ENCODE measurements at places on chromosomes 1 and 21.

- DNase-seq: no peak
Observed at GRCh38 chr1:227855687-227856086, 40.2 kb downstream of the PRSS38 start.

DNA sequence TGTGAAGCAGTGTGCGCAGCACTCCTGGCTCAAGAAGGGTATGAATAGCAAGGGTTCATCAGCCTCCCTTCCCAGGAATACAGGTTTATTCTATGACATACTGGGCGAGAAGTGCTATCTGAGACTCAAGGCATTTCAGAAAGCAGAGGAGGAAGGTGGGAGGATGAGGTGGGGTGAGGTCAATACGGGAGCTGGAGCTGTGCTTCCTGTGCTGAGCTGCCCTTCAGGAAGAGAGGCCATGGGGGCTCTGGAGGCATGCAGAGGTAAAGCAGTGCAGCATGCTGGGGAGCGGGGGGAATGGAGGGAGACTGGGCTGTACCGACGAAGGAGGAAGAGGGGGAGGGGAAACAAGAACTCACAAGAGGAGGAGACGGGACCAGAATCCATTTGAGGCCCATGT, 717.6 kb downstream of the PTPRU start:
- DNase-seq: no peak

GRCh38 chr21:38848187-38848609, 42.5 kb downstream of the ETS2 start:
- no peak for DNase-seq

DNA sequence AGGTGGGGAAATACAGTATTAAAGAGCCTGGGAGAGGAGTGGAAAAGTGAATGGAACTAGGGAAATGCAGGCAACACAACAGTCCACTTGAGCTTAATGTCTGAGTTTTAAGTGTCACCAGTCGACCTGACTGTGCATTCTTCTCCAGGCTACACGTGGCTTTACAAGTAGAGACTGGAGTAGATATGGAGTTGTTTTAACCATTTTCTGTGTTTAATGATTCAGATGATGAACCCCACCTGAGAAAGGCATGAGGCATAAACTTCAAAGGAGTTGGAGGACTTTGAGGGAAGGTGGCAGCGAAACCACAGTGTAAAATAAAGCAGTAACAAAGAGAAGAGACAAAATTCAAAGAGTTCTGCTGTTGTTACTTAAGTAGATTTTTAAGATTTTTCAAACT, 12.6 kb downstream of the FUBP1 start:
- no peak for DNase-seq

GRCh38 chr1:56068210-56068609, 511.2 kb downstream of the PLPP3 start:
- DNase-seq: no peak

DNA sequence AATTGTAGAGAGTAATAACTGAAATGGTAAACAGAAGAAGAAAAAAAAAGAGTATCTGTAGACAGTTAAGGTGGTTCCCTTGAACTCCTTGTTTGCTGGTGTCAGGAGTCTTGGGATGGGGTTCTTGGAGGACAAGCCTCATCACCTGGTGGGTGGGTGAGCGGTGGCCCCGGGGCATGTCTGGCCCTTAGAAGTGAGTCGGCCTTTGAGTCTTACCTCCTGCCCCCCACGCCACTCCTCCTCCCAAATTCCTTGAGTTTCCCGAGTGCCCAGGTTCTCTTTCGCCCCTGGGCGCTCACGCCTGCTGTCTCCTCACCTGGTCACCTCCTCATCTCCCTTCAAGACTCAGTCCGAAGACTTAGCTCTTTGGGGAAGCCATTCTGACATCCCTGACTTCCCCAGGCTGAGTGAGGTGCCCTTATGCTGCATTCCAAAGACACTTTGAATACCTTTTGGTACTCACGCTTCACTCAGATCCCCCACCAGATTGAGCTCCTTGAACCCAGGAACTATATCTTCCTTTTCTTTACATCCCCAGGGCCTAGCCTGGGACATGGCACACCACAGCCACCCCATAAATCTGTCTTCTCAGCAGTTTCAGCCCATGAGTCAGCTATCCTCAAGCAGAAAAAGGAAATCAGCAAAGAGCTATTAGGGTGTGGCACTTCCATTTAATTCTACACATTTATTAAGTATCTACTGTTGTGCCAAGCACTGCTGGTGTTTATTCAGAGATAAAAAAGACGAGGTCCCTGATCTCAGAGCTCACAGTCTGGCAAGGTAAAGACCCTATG, 13.5 kb upstream of the IKBKE start:
- no peak for DNase-seq

GRCh38 chr1:222663431-222663934, 45.6 kb downstream of the MIA3 start:
- DNase-seq: no peak

DNA sequence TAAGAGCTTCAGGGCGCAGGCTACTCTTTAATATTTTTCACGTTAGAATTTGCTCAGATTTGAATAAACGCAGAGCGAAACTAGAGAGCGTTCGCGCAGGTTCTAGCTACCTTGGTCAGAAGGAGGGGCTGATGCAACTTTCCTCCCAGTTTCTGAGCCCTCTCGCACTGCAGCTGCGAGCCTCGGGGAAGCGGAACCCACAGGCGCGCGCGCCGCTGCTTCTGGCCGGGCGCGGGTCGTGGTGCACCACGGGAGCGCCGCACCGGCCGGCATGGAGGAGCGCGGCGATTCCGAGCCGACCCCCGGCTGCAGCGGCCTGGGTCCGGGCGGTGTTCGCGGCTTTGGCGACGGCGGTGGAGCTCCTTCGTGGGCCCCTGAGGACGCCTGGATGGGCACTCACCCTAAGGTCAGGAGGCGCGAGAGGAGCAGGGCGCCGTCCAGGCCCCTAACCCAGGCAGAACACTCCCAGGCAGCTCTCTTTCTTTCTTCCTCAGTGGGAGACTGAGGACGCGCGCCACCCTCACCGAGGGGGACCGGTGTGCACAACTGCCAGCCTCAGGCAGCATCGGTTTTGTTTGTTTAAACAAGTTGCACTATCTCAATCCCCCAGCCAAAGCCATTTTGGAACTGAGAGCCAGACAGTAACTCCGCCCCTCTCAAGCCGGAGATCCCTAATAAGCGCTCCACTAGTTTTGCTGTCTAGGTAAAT, at the start of gene TSEN15:
TSS of gene TSEN15 (plus strand) at position 246 of the 709 bp plus-strand sequence. CDS start at position 272, 26 bp downstream.
- peak; percentile 75 for DNase-seq

- no peak for DNase-seq
Observed at GRCh38 chr1:179030683-179031082, 5.0 kb downstream of the FAM20B start.

DNA sequence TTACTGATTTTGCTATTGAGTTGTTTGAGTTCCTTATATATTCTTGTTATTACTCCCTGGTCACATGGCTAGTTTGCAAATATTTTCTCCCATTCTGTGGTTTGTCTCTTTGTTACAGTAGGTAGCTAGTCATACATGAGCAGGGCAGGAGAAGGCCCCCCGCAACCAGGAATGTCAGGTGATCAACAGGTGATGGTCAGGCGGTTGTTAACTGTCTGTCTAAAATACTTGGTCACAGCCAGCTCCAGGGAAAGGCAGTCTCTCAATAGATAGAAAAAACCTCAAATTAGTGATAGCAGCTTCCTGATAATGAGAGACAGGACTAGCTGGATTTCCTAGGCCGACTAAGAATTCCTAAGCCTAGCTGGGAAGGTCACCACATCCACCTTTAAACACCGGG, 217.9 kb downstream of the RHOU start:
- no peak for DNase-seq

DNA sequence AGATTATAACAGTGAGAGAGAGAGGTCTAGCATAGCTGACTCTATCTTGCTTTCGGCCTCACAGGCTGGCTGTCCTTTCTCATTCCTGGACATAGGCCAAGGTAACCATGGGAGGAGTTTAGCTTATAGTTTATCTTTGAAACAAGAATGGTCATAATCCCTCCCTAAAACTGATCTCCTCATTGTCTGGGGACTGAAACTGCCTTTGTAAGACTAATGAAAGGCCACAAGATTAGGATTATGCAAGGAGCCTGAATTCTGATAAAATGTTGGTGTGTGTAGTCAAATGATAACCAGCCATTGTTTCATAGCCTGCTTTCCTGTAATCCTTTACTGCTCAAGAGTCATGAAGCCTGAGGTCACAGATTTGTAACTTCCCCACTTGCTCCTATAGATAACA, 131.9 kb upstream of the LYPLAL1 start:
- DNase-seq: no peak

DNA sequence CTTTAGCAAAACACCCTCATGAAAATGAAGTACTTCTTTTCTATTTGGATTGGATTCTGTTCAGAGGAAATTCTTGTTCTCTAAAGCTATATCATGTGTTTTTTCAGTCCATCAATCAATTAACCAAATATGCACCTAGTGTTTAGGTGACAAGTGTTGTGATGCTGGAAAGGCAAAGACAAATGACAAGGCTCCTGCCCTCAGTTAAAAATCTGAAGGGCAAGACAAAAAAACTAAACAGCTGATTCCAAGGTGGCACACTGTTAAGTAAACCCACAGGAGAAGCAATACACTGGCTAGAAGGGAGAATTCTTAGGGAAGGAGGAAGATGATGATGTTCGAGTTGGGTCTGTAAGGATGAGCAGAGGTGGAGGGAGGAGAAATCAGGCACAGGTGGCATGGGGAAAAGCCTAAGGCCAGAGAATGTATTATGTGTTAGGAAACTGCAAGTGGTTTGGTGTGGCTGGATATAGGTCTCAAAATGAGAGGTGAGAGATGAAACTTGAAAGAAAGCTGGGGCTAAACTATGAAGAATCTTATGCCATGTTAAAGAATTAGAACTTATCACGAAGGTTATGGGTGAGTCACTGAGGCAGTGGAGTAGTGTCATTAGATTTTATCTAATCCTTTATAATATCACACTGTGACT, 51.8 kb upstream of the GFI1 start:
- no peak for DNase-seq

- DNase-seq: no peak
Observed at GRCh38 chr1:233389169-233389568, 61.6 kb downstream of the MAP3K21 start.

- no peak for DNase-seq
Observed at GRCh38 chr21:38965241-38965640, 159.5 kb downstream of the ETS2 start.

GRCh38 chr21:34669149-34669879, 520 bp downstream of the CLIC6 start:
- no peak for DNase-seq

- no peak for DNase-seq
Observed at GRCh38 chr1:21090463-21090862, 86.2 kb downstream of the EIF4G3 start.

GRCh38 chr21:45592208-45592619, 50.0 kb upstream of the SLC19A1 start:
- no peak for DNase-seq

DNA sequence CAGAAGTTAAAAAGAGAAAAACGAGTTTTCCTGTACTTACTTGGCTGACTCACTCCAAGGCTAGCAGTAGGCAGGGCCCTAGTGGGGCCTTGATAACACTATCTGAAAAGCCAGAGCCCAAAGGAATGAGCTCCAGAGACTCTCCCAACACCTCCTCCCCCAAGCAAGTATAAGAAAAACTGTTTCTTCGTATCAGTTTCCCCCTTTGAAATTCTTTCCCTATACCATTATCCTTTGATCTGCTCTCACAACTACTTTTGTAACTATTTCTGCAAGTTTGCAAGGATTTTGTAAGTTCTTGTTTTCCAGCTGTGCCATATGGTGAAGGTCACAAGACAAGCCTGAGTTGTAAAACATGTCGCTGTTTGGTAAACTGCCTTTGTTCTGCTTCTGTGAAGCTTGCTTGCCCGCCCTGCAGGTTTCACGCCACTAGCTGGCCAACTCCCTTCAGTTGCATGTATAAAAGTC, 36.5 kb upstream of the KCNJ15 start:
- DNase-seq: no peak

GRCh38 chr1:201083741-201084140, 28.5 kb downstream of the CACNA1S start:
- DNase-seq: no peak

DNA sequence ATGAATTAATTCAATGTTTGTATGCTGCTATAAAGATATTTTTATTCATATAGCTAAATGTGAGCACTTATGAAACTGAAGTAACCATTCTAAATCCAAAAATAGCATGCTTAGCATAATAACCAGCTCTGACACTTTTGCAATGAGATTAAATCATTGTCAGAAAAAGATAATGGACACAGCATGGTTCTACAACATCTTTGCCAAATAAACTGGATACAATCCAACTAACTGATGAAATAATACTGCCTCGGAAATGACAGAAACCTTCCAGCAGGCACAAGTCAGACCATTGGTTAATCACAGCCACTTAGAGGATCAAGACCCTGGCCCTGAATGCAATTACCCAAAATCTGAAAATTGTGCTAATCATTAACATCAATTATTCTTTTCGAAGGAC, 592.7 kb upstream of the ADGRL4 start:
- DNase-seq: no peak

GRCh38 chr1:53850082-53850673, 12.1 kb upstream of the NDC1 start:
- DNase-seq: no peak

- no peak for DNase-seq
Observed at GRCh38 chr1:6212193-6212959, 6.5 kb downstream of the RNF207 start.

DNA sequence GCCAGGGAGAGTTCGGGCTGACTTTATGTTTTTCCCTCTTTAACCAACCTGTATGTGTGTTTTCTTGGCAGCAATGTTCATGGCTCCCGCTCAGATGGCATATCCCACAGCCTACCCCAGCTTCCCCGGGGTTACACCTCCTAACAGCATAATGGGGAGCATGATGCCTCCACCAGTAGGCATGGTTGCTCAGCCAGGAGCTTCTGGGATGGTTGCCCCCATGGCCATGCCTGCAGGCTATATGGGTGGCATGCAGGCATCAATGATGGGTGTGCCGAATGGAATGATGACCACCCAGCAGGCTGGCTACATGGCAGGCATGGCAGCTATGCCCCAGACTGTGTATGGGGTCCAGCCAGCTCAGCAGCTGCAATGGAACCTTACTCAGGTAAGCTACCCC, 33.6 kb upstream of the ZFP69B start:
- DNase-seq: no peak

GRCh38 chr1:2558420-2558819, 2.2 kb downstream of the TNFRSF14 start:
- DNase-seq: no peak

- DNase-seq: no peak
Observed at GRCh38 chr1:214009423-214010196, 21.8 kb downstream of the PROX1 start.

DNA sequence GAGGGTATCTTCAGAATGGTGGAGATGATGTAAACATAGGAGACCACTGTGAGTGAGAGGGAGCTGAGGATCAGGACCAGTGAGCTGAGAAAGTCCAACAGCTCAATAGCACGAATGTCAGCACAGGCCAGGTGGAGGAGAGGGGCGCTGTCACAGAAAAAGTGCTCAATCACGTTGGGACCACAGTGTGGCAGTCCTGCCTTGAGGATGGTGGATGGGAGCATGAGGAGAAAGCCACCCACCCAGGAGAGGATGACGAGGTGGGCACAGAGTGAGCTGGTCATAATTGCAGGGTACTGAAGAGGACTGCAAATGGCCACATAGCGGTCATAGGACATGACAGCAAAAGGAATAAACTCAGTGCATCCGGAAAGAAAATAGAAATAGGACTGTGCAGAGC, 8.1 kb downstream of the OR11L1 start:
- DNase-seq: no peak

- no peak for DNase-seq
Observed at GRCh38 chr1:176790786-176791185, 327.8 kb downstream of the PAPPA2 start.

- peak; percentile 8 for DNase-seq
Observed at GRCh38 chr1:186212568-186213224, 162.4 kb downstream of the TPR start.

Data from amygdala (tissue), 56 donors.